Melanocyte of skin (primary cell): ENCODE measurements at places on chromosomes 7 and 10. TPM values are rescaled to one million over a fixed set of nuclear protein-coding genes. Genes with fewer than 3 reads are reported as not detected.

Gene CLCN1
- total RNA-seq: not detected in 2 replicates

Gene WNT8B
- total RNA-seq: not detected in 2 replicates

Gene SOSTDC1
- total RNA-seq: 0.31 TPM in 1 of 2 replicates, not detected in the other

Gene SGCE
- total RNA-seq: 43.4 and 82.5 TPM in 2 replicates

Gene MEOX2
- total RNA-seq: not detected in 2 replicates

Gene OIT3
- total RNA-seq: not detected in 2 replicates

Gene SUMF2
- 116 and 169 TPM in 2 replicates for total RNA-seq

Gene CHAT
- total RNA-seq: not detected in 2 replicates

Gene GSTO2
- total RNA-seq: 3.1 and 7.7 TPM in 2 replicates

Gene PLEKHS1
- total RNA-seq: under 0.01 TPM in 1 of 2 replicates, not detected in the other

Gene SFMBT2
- total RNA-seq: 20.0 TPM in 2 replicates

Gene FAM171A1
- total RNA-seq: 5.5 and 15.6 TPM in 2 replicates

Gene OTUD1
- 9.3 and 10.5 TPM in 2 replicates for total RNA-seq

Gene VWA2
- 0.36 TPM in 1 of 2 replicates, not detected in the other for total RNA-seq

Gene EBLN1
- total RNA-seq: not detected in 2 replicates

Gene IFIT5
- total RNA-seq: 105 TPM in 2 replicates

Gene SMO
- 16.5 and 24.0 TPM in 2 replicates for total RNA-seq

Gene PON1
- total RNA-seq: not detected in 2 replicates

Gene TMEM213
- under 0.01 TPM in 1 of 2 replicates, not detected in the other for total RNA-seq

Gene IL6
- total RNA-seq: 16.8 and 17.0 TPM in 2 replicates

Gene CYP2C18
- total RNA-seq: not detected in 2 replicates

Gene LRRN3
- 0.73 and 3.1 TPM in 2 replicates for total RNA-seq

Gene ACSM6
- not detected in 2 replicates for total RNA-seq

Gene GRID2IP
- not detected in 2 replicates for total RNA-seq

Gene ITPRID1
- total RNA-seq: not detected in 2 replicates

Gene TUBAL3
- not detected in 2 replicates for total RNA-seq

Gene TMEM236
- 0.69 and 1.1 TPM in 2 replicates for total RNA-seq

Gene C10orf71
- total RNA-seq: not detected in 2 replicates

Gene SFTPA2
- not detected in 2 replicates for total RNA-seq

Gene ZNF365
- total RNA-seq: 2.9 and 3.1 TPM in 2 replicates

Gene DLX5
- not detected in 2 replicates for total RNA-seq

Gene GIMAP2
- 2.1 and 5.5 TPM in 2 replicates for total RNA-seq
